ENCODE measurements at places on chromosomes 2 and 18.

- no peak for DNase-seq
Measured at GRCh38 chr18:68447286-68447685, 267.6 kb downstream of the TMX3 start.

DNA sequence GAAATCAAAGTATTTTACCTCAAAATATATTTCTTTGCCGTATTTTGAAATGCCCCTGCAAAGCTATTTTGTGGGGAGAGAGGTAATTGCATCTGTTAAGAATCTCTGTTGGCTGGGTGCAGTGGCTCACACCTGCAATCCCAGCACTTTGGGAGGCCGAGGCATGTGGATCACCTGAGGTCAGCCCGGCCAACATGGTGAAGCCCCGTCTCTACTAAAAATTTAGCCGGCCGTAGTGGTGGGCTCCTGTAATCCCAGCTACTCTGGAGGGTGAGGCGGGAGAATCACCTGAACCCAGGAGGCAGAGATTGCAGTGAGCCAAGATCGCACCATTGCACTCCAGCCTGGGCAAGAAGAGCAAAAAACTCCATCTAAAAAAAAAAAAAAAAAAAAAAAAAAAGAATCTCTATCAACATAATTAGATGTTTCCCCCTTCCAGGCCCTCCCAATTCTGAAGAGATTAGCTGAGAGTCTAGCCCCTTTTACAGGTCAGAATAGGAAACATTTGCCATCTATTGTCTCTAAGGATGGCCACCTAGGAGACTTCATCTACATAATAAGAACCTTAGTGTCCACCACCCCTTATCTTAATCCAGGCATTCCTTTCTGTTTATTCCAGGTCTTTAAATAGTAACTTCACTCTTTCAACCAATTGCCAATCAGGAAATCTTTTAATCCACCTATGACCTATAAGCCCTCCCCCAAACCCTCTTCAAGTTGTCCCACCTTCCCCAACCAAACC is 3.5 kb upstream of the TRAPPC8 start:
- no peak for DNase-seq

GRCh38 chr2:208985644-208986043 is 438.2 kb upstream of the MAP2 start:
- DNase-seq: no peak

- no peak for DNase-seq
Measured at GRCh38 chr2:236977852-236978398, 107.8 kb upstream of the COPS8 start.

- no peak for DNase-seq
Measured at GRCh38 chr2:215895330-215895729, 118.0 kb downstream of the MREG start.

DNA sequence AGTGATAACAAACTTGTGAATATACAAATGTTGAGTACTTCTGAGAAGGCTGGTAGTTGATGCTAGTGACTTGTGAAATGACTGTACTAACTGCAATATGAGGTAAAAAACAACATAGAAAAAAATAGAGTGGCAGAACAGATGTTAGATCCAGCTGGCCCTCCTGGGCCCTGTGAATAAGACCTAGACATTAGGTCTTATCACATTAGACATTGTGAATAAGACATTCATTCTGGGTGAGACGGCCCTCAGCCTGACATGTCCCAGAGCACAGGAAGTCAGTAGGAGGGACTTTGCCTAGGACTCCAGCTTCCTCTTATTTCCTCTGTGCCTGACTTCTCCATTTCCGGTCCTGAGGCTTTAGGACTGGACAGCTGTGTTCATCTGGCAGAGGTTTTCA is 22.9 kb downstream of the DOK1 start:
- DNase-seq: no peak

- DNase-seq: no peak
Measured at GRCh38 chr2:15427987-15428386, 133.1 kb downstream of the NBAS start.

- no peak for DNase-seq
Measured at GRCh38 chr2:237143676-237144440, 58.2 kb downstream of the COPS8 start.

- no peak for DNase-seq
Measured at GRCh38 chr18:27696148-27696547, 480.8 kb downstream of the CDH2 start.

GRCh38 chr2:138170485-138170884 is 206.2 kb downstream of the HNMT start:
- no peak for DNase-seq

GRCh38 chr18:13548106-13548819 is 178.1 kb downstream of the FAM210A start:
- DNase-seq: no peak

GRCh38 chr2:229843613-229844012 is 78.2 kb downstream of the TRIP12 start:
- DNase-seq: no peak

DNA sequence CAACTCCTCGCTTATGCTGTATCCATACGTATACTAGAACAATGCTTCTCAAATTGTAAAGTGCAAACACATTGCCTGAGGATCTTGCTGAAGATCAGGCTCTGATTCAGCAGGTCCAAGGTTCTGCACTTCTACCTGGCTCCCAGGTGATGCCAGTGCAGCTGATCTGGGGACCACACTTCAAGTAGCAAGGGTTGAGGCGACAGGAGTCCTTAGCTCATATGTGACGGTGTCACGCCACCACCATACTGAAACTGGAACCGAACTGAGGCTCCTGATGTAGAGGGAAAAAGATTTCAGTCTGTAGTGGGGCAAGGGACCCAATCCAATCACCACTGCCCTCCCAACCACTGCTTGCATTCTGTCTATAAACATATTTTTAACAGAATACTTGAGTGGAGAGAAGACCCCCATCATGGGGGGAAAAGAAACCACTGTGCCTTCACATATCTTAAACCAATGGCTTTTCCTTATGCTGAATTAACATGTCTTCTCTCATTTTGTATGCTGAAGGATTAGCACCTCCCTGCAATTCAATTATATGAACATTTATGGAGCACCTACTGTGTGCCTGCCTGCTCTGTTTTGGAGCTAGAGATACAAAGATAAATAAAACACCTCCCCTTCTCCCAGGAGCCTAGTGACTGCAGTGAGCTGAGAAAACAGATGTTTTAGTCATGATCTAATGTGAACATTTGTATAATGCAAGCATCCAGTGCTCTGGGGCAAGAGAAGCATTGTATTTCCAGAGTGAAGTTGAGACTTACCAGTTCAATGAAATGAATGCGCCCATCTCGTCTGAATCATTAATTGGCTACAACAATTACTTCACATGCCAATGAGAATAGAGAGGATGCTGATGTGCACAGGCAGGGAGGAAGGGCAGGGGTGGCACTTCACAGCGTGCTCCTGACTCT is 6.6 kb upstream of the ASAP2 start:
- no peak for DNase-seq

DNA sequence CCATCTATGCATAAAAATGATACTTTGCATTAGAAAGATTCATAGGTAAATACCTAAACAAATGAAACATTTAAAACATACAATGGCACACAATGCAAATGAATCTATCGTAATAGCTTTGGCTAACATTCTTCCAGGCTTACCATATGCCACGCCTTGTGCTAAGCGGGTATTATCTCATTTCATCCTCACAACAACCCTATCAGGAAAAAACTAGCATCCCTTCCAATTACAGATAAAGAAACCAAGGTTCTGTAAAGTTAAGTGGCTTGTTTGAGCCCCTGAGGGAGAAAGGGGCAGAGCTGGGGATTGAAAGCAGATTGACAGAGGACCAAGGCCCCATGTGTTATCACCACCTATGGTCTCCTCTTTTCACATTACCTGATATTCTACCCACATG is 145.4 kb upstream of the ETAA1 start:
- no peak for DNase-seq

- DNase-seq: no peak
Measured at GRCh38 chr18:32366586-32367538, 103.8 kb downstream of the GAREM1 start.

DNA sequence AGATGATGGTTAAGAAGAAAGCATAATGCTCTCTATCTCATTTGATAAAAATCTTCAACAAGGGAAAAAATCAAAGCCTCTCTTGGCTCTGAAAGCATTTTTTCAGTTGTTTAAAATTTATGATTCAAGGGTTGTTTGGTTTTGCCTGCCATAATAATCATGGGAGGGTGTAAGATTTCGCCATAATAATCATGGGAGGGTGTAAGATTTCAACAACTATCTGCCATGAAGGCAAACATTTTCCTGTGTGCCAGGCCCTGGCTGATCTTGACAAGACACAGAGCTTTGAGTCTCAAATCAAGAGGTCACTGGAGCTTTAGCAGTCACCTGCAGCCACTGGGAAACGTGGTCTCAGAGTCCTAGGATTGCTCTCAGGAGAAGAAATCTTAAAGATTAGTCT is 175.1 kb upstream of the PIEZO2 start:
- DNase-seq: no peak

- DNase-seq: no peak
Measured at GRCh38 chr2:16862471-16862870, 196.8 kb upstream of the CYRIA start.

- DNase-seq: no peak
Measured at GRCh38 chr2:221553333-221553732, 18.8 kb downstream of the EPHA4 start.

GRCh38 chr2:42809819-42810120 is 17.4 kb upstream of the HAAO start:
- no peak for DNase-seq

GRCh38 chr2:204591225-204591624 is 46.0 kb downstream of the PARD3B start:
- DNase-seq: no peak

GRCh38 chr2:30024281-30024680 is 102.9 kb upstream of the ALK start:
- DNase-seq: no peak

DNA sequence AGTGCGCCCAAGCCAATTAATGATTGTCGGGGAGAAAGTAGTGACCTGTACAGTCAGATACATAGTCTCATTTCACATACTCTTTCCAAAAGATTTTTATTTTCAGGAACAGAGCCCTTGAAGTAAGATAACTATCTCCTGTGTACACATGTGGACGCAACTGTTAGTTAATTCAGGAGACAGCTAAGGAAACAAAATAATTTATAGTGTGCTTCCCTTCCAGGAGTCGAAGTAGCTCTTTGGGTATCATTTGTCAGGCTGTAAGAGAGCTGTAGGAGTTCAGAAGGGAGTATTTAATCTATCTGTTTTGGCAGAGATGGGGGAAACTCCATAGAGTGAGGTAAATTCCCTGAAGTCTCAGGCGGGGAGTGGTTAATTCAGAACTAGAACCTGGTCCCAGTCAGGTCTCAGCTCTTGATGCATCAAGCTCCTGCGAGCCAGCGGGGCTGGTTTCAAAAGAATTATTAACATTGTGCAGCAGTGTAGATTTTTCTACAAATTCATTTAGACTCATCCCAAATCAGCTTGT is 63.0 kb downstream of the MAPK4 start:
- no peak for DNase-seq

- DNase-seq: no peak
Measured at GRCh38 chr2:7499018-7499417, 581.8 kb downstream of the RNF144A start.

GRCh38 chr2:239469106-239469960 is 68.5 kb upstream of the HDAC4 start:
- DNase-seq: no peak

DNA sequence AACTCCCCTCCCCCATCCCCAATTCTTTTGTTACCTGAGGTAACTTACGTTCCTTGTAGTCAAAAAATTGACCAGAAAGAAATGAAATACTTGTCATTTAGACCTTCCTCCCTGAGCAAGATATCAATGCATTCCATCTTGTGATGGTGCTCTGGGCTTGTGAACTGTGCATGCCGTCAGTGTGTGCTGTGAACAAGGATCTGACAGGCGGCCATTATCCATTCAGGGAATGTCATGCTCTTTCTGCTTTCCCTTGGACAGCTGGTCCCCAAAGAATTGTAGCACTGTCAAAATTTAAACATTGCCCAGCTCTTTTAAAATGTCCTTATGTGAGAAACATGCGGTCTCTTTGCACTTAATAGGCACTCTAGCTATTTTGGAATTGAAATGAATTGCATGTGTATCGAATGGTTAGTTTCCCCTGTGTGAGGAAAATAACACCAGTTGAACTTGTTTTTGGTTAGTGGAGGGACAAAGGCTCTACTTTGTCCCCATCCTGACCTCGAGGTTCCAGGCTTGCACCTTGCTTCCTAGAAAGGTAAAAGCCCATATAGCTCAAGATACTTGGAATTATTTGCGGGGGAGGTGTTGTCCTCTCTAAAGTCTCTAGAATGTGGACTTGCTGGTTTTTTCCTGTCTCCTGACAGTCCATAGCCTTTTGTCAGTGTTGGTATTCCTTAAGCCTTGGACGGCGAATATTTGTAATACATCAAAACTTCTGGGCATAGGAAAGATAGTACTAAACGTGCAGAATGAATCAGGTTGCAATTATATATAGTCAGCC is 350.9 kb downstream of the NUP35 start:
- no peak for DNase-seq

All from hematopoietic multipotent progenitor cell treated with erythropoietin and hydrocortisone succinate and interleukin-3 and kit ligand, for 17 days (in vitro differentiated cells).